NCI-H748 treated with DMSO at 0.1 percent for 48 hours (cell line): ENCODE measurements at places on chromosomes 7 and 10.

DNA sequence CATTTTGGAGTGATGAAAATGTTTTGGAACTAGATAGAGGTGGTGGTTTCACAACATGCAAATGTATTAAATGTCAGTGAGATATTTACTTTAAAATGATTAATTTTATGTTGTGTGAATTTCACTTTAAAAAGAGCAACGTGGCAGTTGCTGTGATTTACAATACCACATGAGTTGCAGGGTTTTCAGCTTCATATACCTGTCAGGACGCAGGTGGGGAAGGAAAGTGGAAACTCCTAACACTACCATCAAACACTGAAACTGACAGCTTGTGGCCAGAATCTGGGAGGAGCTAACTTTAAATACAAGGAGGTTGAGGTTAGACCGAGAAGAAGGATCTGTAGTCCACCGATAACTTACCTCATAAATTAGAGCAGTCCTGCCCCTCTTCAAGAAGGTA, 168.9 kb upstream of the TMEM72 start:
- DNase-seq, result no peak

- DNase-seq, result no peak
Observed at GRCh38 chr10:73780966-73781365, 882 bp upstream of the CHCHD1 start.

DNA sequence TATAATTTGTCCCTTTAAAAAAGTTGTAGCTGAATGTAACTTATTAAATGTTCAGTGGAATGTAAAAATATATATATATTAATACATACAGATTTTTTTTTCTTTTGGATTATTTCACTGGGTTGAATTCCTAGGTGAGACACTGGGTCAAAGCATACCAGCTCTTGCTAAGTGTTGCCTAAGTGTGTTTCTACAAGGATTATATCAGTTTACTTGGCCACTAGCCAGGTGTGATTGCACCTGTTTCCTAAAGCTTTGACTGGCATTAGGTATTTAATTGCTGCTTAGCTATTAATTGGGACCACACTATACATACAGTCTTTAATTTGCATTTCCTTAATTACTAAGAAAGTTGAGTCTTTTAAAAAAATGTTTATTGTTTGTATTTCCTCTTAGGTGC, 5.5 kb upstream of the ELOVL3 start:
- no peak for DNase-seq

DNA sequence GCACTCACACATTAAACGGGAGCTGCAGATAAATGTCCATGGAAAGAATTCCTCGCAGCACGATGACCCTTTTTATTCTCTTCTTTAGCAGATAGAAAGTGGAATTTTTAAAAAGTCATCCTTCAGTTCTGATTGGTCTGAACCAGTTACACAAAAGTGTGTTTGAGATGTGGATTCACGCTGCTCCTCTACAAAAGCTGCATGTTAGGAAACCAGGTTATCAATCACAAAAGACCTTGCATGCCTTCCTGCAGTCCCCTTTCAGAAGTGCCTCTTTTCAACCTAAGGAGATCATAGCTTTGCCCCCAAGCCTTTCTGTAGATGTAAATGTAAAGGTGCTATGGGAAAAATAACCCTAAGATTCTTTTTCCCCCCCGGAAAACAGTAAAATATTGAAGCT, 299.7 kb downstream of the PLXDC2 start:
- no peak for DNase-seq

DNA sequence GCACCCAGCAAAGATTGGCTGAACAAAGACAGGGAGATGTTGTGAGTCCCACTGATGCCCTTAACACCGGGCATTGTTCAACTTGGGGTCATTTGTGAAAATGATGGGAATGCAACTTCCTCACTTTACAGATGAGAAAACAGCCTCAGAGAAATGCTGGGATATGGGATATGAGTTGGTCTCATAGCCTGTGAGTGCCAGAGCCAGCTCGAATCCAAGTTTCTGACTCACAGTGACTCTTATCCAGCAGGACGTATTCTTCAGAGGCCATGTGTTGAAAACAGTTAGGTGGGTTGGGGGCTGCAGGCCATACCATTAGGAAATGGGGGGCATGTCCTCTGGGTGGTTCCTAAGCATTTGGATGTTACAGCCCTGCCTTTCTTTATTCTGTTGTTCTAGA, 45.2 kb downstream of the KIAA1217 start:
- no peak for DNase-seq

DNA sequence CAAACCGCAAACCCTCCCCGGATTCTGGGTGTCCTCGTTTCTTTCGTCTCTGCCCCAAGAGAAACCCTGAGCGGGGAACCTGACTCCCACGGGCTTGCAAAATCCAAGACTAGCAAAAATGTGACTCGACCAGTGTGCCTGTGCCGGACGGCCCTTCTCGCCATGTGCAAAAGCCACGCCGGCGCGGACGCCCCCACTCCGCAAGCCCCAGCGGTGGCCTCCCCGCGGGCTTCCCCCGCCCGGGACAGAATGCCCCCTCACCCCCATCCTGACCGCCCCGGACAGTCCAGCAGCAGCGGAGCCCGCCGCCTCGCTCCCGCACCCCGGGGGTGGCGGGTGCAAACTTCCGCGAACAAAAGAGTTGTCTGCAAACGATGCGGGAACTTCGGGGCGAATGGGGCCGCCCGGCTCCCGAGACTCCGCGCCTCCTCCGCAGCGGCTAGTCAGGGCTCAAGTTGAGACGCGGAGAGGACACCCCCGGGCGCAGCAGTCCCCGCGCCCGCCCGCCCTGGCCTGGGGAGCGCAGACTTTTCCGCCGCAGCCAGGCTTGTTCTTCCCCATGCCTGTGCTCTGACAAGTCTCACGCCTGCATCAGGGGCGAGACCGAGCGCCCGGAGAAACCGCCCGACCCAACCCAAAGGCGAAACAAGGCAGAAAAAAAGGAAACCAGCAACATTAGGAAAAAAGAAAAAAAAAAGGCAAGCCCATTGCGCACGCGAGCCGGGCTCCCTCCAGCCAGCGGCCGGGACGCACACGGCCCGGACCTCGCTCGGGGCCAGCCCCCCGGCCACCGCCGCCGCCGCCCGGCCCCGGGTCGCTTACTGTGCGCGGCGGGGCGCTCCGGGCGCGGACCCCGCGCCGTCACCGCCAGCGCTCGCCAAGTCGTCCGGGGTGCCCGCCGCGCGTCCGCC, 732 bp downstream of the FAM53B start:
- no peak for DNase-seq

GRCh38 chr7:41882256-41882655, 179.4 kb upstream of the INHBA start:
- DNase-seq, result no peak

DNA sequence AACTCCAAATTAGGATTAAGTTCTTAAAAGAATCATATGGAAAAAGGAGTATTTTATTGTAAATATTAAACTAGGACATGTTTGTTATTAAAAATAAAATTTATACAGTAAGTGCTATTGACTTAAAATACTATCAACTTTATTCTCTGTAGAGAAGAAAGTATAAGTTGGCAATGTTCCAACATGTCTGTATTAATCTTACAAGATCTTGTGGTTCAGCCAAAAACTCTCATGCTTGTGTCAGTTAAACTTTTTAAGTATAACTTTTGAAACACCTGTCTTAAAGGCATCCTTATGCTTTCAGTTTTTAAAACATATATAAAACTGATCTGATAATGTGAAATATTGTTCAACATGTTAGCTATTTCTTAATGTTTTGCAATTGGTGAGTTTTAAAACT, 160.7 kb downstream of the ZEB1 start:
- DNase-seq, result no peak

- peak; percentile 4 for DNase-seq
Observed at GRCh38 chr10:97574374-97575126, 2.0 kb downstream of the ANKRD2 start.

DNA sequence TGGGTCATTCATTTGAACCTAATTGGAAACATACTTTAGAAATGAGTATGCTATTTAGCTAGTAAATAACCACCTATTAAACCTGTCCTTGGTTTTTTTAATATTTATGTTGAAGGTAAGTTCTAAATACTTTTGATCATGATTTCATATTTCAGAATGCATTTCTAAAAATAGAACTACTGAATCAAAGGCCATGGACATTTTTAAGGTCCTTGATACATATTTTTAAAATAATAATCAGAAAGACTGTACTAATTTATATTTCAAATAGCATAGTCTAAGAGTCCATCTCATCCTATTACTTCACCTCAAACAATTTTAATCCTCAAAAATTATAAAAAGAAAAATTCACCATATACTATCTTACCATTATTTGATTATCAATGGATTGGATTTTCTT, 102.1 kb upstream of the AKR1E2 start:
- DNase-seq, result no peak

DNA sequence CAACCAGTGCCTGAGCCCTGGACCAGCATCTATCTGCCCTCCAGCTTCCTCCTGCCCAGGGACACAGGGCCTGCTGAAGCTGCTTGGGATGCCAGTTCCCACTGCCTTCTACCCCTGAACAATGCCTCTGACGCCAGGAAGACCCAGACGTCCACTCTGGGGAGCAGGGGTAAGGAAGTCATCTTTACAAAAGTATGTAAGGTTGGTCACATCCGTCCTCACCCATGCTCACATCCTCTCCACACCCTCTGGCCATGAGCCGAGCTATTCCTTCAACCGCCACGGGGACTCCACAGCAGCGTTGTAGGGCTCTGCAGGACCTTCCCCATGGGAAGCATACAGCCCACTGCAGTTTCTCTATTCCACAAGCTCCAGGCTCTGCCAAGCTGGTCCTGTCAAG, 58.5 kb downstream of the CLRN3 start:
- no peak for DNase-seq

DNA sequence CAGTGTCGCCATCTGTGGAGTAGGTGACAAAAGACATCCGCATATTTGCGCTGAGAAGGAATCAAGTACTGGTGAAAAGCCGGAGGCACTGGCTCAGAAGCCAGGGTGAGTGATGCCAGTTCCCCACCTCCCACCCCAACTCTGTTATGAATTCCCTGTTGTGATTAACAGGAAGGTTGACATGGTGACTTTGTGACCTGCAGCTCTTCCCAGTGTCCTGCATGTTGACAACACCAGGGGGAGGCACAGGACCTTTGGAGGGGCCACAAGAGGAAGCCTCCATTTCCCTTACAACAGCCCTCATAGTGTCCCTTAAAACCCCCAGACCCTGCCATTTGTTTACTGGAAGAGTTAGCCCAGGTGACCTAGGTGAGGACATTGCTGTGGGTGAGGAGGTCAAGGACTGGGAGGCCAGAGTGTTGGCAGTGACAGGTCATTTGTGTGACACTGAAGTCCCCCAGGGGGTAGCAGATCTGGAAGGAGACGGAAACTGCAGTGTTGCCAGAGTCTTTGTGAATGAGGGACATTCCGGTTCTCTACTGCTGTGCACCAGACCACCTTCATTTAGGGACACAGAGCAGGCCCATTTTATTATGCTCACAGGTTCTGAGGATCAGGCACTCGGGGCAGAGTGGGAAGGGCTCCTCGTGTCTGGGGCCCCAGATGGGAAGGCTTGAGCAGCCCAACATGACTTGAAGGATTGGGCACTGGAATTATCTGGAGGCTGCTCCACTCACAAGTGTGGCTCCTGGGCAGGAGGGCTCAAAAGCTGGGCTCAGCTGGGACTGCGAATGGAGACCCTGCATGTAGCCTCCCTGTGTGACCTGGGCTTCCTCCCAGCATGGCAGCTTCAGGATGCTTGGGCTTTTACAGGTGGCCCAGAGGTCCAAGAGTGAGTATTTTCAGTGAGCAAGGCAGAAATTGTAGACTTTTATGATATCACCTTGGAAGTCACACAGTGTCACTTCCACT, 13.0 kb upstream of the ANTXRL start:
- DNase-seq, result no peak

GRCh38 chr10:113007821-113008220, 57.8 kb downstream of the TCF7L2 start:
- DNase-seq, result no peak

DNA sequence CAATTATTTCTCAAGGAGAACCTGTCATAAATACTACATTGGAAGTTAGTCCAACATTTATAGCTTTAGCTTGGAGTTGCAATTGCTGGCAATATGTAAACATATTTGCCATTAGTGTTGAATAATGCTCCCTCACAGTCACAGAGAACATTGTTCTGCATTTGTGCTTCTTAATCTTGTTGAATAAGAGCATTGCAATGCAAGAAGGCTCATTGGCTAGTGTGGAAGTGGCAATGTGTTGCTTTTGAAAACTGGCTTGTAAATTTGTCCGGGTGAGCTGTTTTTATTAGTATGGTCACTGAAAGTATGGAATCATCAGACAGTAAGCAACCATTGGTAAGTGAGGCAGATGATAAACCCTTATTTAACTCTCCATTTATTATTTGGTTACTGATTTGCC, 47.7 kb upstream of the MBL2 start:
- no peak for DNase-seq

DNA sequence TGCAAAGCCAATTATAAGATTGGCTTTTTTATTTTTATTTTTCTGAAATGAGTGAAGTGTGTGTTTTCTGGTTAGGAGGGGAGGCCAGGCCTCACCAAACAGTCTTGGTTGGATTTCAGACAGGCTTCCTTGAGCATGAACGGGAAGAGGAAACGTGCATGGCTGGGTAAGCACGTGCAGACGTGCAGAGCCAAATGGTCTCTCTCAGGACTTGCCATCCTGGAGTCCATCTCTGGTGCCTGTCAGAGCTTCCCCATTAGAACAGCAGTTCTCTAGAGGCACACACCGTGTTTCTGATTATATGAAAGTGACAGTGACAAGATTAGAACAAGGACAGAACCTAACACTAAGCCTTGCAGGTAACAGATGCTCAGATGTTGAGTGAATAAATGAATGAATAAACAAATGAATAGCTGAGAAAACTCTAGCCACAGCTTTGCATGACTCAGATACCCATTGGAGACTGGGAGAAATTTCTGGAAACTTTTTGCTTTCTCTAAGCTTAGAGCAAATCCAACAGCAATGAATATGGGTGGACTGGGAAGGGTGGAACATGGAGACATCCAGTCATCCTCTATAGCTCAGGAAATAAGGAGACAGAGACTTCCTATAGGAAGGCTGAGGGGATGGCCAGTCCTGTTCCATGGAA, 11.8 kb upstream of the CALD1 start:
- no peak for DNase-seq

- no peak for DNase-seq
Observed at GRCh38 chr7:145269418-145270161, 433.7 kb upstream of the TPK1 start.

DNA sequence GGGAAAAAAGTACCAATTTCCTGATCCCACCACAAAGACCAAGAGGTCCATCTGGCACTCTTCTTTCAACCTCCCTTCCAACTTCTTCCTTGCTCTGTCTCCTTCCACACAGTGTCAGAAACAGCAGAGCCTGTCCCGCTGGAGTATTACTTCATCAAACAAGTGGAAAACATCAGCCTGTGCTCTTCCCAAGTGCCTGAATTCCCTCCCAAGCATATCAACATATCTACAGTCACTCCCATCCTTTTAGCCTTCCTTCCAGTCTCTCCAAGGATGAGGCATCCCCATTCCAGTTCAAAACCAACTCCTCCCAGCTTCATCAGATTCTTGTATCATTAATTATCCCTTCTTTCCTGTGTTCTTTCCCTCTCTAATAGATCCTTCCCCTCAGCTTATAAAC, 1.7 kb upstream of the NOC3L start:
- DNase-seq, result no peak
